ENCODE measurements at places on chromosomes 12 and 14.

DNA sequence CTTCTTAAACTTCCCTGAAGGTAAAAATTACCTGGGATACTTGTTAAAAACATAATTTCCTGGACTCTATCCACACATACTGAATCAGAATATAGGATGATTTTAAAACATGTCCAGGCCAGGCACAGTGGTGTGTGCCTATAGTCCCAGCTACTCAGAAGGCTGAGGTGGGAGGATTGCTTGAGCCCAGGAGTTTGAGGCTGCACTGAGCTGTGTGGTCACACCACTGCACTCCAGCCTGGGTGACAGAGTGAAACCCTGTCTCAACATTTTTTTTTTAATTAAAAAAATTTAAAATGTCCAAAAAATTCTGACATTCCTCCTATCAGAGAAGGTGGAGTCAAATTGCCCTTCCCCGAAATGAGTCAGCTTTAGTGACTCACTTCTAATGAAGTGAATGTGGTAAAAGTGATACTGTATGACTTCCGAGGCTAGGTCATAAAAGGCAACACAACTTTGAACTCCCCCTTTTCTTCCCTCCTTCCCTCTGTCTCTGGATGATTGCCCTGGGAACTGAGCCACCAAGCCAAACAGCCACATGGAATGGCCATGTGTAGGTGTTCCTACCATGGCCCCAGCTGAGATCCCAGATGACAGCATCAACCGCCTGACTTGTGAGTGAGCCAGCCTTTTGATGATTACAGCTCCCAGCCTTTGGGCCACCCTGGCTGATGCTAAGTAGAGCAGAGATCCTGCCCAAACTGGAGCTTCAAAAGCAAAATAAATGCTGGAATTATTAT, 36.3 kb downstream of the LIMA1 start:
- DNase-seq = peak; percentile 86

- peak; percentile 95 for DNase-seq
Observed at GRCh38 chr14:23034498-23035302, at the start of gene PSMB5. PSMB5 (minus strand) TSS chr14:23034900; CDS start chr14:23034881, 19 bp downstream.

GRCh38 chr12:119565404-119565803, 28.2 kb upstream of the TMEM233 start:
- no peak for DNase-seq

DNA sequence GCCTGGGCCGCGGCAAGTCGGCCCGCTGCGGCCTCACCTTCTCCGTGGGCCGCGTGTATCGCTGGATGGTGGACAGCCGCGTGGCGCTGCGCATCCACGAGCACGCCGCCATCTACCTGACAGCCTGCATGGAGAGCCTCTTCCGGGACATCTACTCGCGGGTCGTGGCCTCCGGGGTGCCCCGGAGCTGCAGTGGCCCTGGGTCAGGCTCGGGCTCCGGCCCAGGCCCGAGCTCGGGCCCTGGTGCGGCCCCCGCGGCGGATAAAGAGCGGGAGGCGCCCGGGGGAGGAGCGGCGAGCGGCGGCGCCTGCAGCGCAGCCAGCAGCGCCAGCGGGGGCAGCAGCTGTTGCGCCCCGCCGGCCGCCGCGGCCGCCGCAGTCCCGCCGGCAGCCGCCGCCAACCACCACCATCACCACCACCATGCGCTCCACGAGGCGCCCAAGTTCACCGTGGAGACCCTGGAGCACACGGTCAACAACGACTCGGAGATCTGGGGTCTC, 226.2 kb upstream of the CRY1 start:
- DNase-seq = no peak

DNA sequence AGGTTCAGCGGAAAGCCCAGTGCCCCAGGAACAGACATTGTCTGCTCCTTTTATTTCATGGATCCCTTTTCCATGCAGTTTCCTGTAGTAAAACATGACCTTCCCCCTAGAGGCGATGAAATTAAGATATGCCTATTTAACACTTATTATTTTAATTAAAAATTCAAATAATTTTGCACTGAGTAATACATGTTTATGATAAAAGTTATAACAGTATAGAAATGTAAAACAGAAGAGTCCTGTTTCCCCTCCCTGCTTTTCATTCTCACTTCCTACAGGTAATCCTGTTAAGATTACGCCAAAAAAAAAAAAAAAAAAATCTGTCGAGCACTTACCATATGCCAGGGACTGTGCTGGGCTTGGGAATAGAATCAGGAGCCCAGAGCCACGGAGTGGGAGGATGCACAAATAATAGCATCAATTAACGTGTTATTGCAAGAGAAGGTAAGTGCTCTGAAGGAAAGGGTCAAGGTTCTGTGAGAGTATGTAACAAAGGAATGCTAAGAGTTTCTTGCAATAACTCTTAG, 830 bp upstream of the LPCAT3 start:
- no peak for DNase-seq

DNA sequence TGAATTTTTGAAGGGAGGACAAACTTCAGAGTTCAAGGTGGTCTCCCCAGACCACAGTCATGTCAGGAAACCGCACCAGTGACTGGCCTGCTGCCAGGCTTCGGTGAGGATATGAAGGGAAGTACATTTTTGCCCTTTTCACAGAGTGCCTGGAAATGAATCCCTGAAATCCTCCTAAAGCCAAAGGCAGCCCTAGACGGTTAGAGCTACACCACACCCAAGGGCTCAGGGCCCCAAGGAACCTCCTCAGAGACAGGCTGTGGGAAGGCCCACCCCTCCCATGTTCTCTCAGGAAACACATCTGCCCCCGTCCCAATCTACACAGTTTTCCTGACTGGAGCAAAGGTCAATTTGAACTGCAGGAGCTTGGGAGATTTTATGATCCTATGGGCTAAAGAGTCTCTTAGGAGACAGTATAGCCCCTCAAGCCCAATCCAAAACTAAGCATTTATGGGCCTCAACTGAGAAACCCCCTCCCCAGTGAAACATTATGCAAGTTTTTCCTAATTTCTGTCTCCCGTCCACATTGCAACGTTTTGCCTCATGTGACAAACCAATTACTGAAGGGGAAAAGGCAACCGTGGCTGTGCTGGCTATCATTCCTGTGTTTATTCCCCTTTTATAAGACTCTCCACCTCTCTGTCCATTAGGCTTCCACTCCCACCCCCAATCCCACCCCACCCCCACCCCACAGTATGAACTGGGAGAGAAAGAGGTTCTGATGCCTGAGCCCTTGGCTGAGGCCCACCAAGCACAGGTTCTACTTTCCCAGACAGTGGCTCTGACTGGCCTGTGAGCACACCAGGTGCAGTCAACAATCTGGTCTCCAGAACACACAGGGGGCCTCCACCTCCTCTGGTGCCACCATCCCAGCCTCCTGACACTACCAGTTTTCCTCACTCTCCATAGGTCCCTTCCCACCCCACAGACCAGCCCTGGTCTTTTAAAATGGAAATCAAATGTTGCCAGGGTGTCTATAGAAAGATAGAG, 9.6 kb upstream of the RNASE1 start:
- DNase-seq = no peak

- DNase-seq = no peak
Observed at GRCh38 chr14:89465876-89466275, 48.8 kb upstream of the FOXN3 start.

DNA sequence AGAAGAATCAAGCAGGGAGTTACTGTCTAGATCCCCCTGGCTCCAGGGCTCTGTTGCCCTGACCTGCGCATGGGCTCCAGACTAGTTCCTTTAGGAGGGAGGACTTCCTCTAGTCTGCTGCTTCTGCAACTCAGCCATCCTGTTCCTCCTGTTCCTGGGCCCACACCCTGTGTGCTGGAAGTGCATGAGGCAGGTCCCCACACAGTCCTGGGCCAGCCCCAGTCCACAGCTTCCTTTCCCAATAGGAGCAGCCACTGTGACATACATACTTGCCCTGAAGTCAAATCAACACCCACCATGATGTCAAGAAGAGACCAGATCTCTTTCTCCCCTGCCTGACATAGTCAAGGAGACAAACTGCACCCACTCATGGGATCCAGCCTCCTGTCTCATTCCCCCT, 1.3 kb downstream of the SDR9C7 start:
- no peak for DNase-seq

DNA sequence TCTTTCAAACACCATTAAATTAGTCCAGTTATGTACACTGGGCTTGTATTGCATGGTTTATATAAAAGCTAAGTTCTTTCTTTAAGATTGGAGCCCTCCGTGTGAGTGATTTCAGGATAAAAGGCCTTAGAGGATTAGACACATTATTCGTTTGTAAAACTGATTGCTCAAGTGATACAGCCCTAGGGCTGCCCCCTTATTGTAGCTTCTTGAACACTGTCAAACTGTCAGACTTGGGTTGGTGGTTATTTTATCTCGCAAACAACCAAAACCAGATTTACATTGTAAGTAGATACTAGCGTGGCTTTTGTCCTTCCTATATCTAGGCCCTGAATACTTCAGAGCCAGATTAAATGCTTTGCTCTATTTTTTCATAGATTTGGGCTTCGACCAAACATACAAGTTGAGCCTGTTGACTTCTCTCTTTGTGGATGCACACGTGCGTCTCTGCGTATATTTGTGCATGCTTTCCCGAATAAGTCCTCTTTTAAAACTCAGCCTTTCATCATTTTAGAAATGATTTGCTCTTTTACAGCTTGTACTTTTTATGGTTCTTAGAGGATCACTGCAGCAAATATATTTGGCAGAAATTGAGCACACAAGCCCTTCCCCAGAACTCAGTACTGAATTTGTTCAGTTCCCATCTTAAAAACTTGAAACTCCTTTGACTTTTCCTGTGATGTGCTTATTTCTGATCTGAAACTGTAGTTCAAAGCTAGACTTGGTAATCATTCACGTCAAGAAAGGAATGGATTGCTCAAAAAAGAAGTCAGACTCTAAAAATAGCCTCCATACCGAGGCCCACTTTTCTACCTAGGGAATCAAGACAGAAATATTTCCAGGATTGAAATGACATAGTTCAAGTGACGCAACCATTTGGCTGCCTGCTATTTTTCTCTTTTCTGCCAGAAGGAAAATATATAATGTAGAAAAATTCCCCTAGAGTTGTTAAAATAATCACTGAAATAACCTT, 129.5 kb downstream of the ETV6 start:
- DNase-seq = no peak

DNA sequence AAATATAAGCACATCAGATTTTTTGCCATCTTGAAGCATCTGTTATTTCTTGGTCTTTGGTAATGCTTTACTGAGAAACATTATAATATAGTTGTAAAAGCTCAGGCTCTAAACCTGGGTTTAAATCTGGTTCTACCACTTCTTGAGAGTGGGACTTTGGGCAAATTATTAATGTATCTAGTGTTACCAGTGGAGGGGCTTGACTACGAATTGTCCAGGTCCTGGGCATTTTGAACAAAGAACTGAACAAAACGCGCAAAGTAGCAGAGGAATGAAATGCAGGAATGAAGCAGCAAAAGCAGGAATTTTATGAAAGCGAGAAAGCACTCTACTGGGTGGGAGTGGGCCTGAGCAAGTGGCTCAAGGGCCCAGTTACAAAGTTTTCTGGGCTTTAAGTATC, 50.8 kb downstream of the CAND1 start:
- DNase-seq = no peak

- no peak for DNase-seq
Observed at GRCh38 chr14:79564371-79564770, 646.9 kb downstream of the DIO2 start.

- no peak for DNase-seq
Observed at GRCh38 chr12:124545508-124546418, 21.6 kb downstream of the NCOR2 start.

DNA sequence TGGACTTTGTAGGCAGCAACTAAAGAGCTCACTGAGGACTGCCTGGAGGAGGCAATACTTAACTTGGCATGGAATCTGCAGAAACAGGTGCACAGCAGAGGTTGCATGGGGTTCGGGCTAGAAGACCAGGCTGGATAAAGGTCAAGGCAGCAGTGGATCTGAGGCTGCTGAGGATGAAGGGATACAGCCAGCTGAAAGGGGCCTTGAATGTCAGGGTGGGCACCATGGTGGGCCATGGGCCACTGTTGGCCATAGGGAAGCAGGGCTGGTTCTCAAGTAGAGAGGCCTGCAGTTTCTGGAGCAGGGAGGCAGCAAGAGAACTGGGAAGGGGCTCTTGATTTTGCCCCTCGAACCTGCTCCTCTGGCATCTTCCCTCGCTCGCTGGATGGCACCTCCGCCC, 55.5 kb downstream of the C14orf132 start:
- DNase-seq = no peak

Measured in RWPE1 (cell line).